ENCODE measurements at places on chromosomes 7 and 10.

- DNase-seq = no peak
These were observed 16.3 kb downstream of the CYP3A4 start for GRCh38 chr7:99767662-99768061.

DNA sequence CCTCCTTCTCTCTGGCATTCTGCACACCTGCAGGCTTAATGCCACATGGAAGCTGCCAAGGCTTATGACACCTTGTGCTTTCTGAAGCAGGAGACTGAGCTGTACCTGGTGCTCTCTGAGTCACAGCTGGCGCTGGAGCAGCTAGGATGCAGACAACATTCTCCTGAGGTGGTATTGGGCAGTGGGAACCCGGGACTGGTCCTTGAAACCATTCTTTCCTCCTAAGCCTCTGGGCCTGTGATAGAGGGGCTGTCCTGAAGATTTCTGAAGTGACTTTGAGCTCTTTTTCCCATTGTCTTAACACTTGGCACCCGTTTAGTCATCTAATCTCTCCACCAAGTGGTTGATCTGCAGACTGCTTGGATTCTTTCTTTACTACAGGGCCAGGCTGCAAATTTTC is 508.4 kb downstream of the TFEC start:
- DNase-seq = no peak

DNA sequence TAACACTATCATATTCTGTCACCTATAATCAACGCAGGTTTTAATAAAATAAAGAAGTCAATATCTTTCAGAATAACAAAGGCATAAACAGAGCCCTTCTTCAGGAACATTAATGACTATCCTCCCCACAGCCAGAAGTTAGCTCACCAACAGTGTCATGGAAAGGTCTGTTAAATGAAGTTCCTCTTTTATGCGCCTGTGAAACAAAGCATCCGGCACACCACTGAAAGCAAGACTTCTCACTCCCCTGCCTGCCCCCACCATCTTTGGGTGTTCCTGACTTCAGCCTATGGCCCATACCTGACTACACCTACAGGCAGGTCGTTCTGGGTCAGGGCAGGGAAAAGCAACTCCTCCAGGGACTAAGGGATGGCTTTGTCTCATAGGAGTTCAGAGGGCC is 205.4 kb downstream of the FANK1 start:
- DNase-seq = no peak

GRCh38 chr10:132107949-132108877 is 42.5 kb downstream of the JAKMIP3 start:
- DNase-seq = no peak

- no peak for DNase-seq
These were observed 28.8 kb upstream of the ICA1 start for GRCh38 chr7:8290645-8291308.

GRCh38 chr7:82886324-82886723 is 276.4 kb downstream of the PCLO start:
- no peak for DNase-seq

DNA sequence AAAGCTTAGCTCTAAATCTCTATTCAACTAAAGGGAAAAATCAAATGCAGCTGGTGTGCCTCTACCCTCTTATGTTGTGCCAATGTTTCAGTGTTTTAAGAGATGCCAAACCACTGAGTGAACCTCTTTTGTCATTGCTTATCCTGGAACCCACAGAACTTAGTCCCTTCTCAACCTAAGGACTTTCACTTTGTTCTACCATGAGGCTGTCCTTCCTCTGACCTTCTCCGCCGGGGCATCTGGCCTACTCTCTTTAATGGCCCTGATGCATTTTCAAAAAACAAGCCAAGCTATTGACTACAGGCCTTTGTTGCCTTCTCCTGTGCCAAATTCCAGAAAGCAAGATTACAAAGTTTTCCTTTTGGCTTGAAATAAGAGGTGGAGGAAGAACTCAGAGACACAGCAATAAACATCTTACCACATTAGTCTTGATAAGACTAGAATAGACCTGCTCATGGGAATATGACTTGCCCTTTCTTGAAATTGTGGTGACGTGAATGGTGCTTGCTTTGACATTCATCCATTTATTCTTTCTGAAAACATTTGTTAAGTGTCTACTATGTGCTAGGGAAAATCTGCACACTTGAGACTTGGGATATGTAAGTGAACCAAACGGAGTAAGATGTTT is 253.2 kb upstream of the SMIM30 start:
- no peak for DNase-seq

Measured in cortex of kidney (tissue), 1 donor.